ENCODE measurements at places on chromosomes 5 and 9.
A peak's percentile ranks its signal among the peaks of the same experiment; 100 is the strongest.

- no peak for DNase-seq
Measured at GRCh38 chr9:128190013-128190412, 1.4 kb downstream of the CIZ1 start.

DNA sequence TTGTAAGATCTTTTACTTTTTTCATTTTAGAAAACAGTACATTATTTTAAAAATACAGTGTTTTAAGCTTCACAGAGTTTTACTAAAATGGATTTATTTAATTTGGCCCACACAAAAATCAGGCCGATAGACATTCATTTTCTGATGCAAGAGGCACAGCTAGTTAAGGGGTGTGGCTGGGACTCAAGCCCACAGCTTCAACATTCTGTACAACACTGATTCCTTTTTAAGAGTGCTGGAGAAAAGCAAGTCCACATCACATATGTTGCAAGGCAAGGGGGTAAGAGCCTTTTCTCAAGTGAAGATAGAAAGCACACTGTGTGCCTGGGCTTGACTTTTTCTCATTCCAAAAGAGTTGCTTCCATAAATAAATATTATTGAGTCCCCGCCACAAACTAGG is 195.9 kb downstream of the RFK start:
- no peak for DNase-seq

DNA sequence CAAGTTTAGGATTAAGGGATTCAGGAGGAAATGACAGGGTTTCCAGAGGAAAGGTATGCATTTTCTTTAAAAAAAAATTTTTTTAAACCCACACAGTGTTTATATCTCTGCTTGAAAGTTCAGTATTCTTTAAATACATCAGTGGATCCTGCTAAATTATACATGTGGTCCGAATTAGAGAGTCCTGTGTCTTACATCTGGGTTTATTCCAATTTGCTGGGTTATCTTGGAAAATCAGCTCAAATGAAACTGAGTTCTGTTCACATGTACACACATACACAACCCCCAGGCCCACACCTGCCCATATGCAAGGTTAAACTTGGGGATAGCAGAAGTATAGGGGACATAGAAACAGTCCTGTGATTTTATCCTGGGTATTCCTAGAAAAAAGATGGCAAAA is 493.7 kb downstream of the ZNF608 start:
- DNase-seq, result no peak

- no peak for DNase-seq
Measured at GRCh38 chr5:173535976-173536639, 80.3 kb downstream of the BOD1 start.

GRCh38 chr9:77708064-77708815 is 60.1 kb upstream of the GNA14 start:
- peak; percentile 14 for DNase-seq

- no peak for DNase-seq
Measured at GRCh38 chr5:177132136-177133095, 1.2 kb upstream of the NSD1 start.

- DNase-seq, result no peak
Measured at GRCh38 chr5:175501759-175502158, 23.4 kb downstream of the SFXN1 start.

DNA sequence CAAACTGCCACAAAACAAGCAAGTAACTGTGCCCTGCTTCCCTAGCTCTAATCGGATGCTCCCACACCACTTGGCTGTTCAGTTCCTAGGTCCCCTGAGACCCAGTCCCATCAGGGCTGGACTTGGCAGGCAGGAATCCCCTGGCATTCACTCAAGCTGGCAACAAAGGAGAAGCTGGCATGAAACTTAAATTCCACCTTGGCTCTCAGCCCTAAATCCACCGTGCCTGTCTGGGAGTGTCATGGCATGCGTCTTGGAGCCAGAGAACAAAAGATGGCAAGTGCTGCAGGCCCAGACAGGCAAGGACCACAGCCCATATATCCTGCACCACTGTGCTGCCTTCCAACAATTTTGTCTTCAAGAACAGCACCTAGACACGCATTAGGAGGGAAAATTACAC is 38.2 kb downstream of the ETF1 start:
- DNase-seq, result no peak
